ENCODE measurements at places on chromosomes 2 and 18.

DNA sequence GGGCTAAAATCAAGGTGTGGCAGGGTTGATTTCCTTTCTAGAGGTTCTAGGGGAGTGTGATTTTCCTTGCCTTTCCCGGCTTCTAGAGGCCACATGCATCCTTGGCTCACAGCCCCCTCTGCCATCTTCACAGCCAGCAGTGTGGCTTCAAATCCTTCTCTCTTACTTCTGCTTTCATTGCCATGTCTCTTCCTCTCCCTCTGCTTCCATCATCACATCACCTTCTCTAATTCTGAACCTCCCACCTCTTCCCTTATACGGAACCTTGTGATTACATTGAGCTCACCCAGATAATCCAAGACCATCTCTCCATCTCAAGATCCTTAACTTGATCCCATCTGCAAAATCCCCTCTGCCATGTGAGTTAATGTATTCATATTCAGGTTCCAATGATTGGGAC lies 56.2 kb upstream of the RMDN2 start:
- DNase-seq = no peak

- DNase-seq = no peak
These were observed 118.3 kb downstream of the CAPN13 start for GRCh38 chr2:30688956-30689401.

DNA sequence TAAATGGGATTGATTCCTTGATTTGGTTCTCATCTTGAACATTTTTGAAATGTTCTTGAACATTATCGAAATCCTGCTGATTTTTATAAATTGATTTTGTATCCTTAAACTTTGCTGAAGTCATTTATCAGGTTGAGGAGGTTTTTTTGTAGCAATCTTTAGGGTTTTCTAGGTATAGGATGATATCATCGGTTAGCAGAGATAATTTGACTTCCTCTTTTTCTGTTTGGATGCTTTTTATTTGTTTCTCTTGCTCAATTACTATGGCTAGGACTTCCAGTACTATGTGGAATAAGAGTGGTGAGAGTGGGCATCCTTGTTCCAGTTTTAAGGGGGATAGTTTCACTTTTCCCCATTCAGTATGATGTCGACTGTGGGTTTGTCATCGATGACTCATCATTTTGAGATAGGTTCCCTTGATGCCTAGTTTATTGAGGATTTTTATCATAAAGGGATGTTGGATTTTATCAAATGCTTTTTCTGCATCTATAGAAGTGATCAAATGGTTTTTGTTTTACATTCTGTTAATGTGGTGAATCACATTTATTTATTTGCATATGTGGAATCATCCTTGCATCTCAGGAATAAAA lies 201.5 kb upstream of the ZSWIM2 start:
- peak; percentile 40 for DNase-seq

- DNase-seq = no peak
These were observed 78.5 kb downstream of the SPTBN1 start for GRCh38 chr2:54534625-54535024.

DNA sequence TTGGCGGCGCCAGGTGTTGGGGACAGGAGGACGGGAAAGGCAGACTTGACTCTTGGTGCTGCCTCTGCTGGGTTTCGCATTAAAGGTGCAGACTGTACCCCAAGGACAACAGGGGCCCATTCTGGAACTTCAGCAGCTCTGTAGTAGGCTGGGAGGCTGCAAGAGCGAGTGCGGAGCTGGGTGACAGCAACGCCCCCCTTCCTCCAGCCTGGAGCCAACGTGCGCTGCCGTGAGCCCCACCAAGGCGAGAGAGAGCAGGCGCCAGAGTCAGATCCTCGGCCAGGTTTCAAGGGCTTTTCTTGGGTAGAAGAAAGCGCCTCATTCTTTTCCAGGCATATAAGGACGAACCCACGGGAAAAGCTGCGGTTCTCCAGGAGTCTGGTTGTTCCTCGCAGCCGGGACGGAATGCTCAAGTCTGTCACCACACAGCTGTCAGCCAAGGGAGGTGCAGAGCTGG lies 1.9 kb downstream of the DOK6 start:
- DNase-seq = peak; percentile 76

GRCh38 chr2:238790126-238790832 lies 57.6 kb upstream of the TWIST2 start:
- DNase-seq = no peak

- DNase-seq = no peak
These were observed 20.7 kb downstream of the GNLY start for GRCh38 chr2:85714841-85715240.

DNA sequence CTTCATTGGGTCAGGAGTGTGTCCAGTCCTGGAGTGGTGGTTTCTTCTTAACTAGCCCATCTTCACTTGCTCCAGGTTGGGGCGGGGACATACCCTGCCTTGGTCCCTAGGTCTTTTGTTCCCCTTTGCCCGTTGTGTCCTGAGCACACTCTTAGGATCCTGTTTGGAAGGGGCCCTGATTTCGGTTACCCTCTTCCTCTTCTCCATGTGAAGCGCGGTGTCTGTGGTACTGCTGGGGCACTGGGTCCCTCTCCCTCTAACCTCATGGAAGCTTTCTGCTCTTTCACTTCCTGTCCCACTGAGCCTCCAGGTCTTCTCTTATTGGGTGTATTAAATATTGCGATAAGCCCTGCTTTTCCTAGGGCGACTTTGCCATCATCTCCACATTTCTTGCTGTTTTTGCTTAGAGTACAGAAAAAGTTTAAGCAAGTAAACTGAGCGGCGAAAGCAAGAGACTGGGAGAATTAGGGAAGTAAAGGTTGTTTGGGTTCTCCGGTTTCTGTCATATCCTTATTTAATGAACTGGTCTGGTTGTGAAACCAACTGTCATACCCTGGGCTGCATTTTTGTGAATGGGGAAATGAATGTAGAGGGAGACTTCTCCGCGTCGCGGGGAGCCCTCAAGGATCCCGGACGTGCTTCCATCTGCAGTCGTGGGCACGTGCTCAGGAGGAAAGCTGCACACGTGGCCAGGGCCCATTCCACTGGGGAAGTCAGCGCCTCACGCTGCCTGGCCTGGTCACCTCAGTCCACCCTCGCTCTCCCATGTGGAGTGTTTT lies 73.8 kb upstream of the B3GNT7 start:
- no peak for DNase-seq

DNA sequence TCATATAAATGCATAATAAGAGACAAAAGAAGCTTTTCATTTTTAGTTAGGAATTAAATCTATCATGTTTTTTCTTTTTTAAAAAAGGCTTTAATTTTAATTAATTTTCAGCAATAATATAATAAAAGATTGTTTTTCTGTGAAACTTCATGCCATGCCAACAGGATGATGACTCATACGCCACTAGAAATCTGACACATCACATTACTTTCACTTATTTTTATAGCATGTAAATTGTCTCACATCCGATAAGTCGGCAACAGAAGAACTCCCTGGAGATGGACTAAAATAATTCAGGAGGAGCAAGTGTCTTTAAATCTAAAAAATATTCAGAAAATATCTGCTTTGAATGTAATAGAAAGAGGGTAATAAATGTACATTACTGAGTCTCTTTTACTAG lies 1024.2 kb upstream of the ACVR2A start:
- DNase-seq = peak; percentile 22

GRCh38 chr2:191299010-191299409 lies 53.8 kb downstream of the MYO1B start:
- DNase-seq = no peak

DNA sequence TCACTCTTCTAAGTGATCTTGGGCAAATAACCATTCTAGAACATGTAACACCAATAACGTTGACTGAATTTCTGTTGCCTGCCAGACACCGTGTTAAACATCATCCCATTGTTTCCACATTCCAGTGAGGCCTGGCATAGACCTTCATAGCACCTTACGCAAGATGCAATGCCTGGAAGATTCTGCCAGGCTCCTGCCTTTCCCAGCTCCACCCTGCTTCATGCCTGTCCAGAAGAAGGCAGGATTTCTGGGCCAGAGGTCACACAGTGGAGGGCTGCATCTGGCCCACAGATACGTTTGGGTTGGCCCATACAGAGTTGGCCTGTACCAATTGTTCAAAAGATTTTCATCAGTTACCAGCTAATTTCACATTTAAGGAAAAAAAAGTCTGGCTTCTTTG lies 46.3 kb downstream of the EN1 start:
- DNase-seq = no peak

Measured in DMS53 (cell line).